ENCODE measurements at places on chromosomes 3 and 15.

GRCh38 chr3:167691366-167691765, 37.6 kb upstream of the WDR49 start:
- no peak for DNase-seq

GRCh38 chr3:12662593-12663400, 1.1 kb downstream of the RAF1 start:
- peak; percentile 10 for DNase-seq

DNA sequence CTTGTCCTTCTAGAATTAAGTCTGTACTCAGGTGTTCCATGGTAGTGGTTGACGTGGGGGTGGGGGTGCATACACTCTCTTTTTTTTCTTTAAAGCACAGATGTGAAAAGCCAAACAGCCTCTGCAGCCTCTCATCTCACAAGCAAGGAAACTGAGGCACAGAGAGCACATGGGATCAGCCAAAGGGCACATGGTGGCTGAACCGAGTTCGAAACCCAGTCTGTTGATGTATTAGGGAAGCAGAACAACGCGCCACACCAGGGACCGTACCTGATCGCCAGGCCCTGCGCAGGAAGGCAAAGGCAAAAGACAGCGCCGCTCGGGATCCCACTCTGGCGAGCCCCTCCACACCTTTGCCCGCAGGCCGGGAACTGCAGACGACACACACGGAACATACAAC, 47.3 kb downstream of the HERC2 start:
- DNase-seq = no peak

- DNase-seq = no peak
Measured at GRCh38 chr3:117536006-117536405, 826.4 kb downstream of the TUSC7 start.

GRCh38 chr3:156409694-156410093, 145.2 kb downstream of the SSR3 start:
- DNase-seq = no peak

GRCh38 chr3:126371096-126371705, 14.0 kb upstream of the KLF15 start:
- DNase-seq = no peak

- DNase-seq = no peak
Measured at GRCh38 chr15:57827021-57827420, 120.5 kb downstream of the POLR2M start.

- no peak for DNase-seq
Measured at GRCh38 chr3:137084586-137084985, 126.8 kb downstream of the IL20RB start.

- DNase-seq = no peak
Measured at GRCh38 chr3:142645236-142645793, 49.1 kb downstream of the PLS1 start.

DNA sequence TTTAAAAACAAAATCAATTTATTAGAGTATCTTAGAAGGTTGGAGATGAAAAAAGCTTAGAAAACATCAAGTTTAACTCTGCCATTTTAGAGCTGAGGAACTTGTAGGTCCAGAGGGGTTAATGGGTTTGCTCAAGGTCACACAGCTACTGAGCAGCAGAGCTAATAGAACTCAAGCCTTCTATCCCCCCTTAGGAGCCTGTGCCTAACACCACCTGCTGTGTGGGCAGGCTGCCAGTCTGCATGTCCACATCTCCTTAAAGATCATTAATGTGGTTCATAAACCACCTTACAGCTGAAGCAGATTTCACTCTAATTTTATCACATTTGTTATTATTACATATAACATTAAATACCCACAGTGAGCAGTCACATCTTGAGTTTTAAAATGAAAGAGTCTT, 14.1 kb upstream of the SLC35G2 start:
- no peak for DNase-seq

DNA sequence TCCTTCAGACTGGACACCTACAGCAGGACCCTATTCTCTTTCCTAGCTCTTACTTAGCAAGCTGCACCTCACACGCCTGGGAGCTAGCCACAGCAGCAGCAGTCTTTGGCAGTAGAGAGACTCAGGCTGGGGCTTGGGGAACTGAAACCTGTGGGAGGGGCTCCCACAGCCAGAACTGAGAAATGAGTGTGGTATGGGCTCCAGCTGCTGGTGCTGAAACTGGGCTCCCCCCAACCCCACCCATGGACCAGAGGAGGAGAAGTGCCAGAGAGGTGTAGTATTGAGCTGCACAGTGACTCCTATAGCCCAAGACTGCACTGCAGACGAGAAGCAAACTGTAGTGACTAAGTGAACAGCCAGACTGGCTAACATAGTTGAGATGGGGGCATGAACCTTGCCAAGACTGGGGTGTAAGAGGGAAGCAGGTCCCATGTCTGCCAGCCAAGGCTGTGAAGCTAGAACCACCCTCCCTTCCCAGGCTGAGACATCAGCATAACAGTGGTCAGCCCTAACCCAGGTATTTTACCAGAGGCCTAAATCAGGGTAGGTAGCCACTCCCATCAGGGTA, 62.5 kb downstream of the MYO5A start:
- DNase-seq = no peak

GRCh38 chr3:129025691-129026435, 24.8 kb downstream of the EFCC1 start:
- no peak for DNase-seq

- no peak for DNase-seq
Measured at GRCh38 chr3:136995652-136996051, 37.9 kb downstream of the IL20RB start.

- no peak for DNase-seq
Measured at GRCh38 chr15:80208758-80209734, 43.0 kb downstream of the CTXND1 start.

DNA sequence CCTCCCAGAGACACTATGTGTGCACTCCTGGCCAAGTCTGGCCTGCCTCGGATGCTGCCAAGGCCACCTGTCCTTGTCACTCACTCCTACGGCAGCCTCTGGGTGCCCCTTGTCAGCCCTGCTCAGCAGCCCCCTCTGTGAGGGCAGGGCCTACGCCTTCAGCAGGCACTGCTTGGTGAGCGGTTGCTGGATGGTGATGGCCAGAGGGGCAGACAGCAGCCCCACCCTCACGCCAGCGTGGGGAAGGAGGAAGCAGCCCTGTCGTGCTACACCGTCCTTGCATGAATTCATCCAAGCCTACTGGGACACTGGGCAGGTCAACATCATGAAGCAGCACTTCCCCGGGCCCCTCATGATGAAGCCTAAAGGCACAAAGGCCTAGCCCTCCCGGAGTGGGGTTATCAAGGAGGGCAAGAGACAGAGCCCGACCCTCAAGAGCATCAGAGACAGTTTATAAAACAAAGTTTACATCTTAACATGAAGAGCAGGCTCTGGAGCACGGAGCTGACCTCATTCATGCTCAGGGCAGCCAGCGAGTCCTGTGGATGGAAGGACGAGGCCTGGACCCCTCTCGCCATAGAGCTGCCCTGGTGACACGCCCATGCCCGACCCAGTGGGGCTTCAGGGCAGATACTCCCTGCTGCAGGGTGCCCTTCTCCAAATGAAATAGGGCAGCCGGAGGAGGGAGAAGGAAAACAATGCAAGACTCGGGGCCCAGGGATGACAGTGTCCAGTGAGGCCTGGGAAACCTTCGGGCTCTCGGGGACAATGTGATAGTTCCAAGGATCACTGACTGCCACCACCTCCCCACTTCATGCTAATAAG, 25.3 kb downstream of the CHDH start:
- no peak for DNase-seq
